Fibroblast of skin of left biceps (primary cell): ENCODE measurements at places on chromosomes 2 and 18.

DNA sequence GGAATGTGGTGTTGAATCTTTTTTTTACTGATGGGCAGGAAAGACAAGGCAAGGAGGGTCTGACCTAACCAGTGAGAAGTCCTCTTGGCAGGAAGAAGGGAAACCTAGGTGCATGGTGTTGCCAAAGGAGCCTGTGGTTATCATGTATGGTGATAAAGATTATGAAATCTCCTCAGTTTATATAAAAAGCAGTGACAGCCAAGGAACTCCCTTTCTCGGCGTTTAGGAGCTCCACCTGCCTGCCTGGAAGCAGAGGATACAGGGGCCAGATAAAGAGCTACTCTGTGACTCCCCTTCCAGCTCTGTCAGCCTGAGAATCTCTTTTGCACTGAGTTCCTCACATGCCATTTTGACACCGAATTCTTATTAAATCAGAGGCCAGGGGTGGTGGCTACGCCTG is 26.1 kb downstream of the COLEC12 start:
- no peak for DNase-seq

DNA sequence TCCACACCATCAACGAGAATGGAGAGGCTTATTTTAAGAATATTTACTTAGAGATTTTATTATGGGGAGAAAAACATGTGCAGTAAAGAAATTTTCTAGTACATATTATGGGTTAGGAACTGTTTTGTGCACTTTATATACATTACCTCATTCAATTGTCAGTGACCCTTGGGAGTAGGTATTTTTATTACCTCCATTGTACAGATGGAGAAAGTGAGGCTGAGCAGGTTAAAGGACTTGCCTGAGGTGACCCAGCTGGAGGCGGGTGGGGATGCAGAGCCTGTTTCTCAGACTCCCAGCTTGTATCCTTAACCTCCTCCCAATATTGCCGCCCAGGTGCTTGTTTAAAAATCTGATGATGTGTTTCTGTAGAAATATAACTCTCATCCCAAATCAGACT is 356.7 kb downstream of the HRH4 start:
- no peak for DNase-seq

DNA sequence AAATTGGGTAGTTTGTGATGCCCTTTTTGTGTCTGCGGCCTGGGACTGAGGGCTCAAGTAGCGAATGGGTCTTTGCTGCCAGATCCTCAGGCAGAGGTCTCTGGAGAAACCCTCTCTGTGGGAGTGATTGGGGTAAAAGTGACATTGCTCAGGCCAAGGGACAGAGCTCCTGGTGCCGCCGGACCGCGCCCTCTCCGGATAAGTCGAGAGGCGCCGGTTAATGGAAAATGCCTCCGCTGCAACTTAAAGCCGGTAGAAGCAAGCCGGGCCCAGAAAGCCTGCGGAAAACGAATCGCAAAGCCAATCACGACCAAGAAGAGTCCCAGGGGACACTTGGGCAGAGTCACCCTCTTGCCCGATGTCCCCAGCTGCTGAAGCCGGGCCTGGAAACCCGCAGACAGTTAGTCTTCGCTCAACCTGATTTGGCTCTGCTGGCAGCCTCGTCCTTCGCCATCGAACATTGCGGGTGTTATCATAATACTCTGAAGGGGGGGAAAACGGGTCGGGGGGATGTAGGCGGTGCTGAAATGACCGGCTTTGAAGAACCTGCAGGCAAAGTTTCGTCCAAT is 352 bp upstream of the HOXD12 start:
- DNase-seq: no peak

GRCh38 chr2:241970716-241971115 is 101.2 kb downstream of the RTP5 start:
- no peak for DNase-seq

- DNase-seq: no peak
Observed at GRCh38 chr2:126894585-126895182, 4.0 kb upstream of the TEX51 start.

DNA sequence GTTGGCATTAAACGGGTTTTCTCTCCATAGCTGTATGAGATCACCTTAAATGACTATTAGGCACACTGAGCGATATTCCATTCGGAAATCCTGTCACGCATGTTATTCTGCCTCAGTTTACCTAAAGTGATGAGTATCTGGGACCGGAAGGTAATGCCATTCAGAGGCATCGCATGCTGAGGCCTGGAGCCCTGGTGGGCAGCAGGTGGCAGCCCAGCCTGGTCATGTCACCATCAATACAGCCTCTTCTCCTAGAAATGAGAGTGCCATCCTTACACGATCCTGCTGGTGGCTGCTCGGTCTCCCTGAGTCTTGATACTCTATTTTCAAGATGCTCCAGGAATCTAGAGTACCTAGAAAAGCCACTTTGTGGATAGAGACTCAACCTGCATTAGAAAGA is 119.8 kb downstream of the EIPR1 start:
- no peak for DNase-seq

- no peak for DNase-seq
Observed at GRCh38 chr2:38631976-38632375, 29.2 kb upstream of the HNRNPLL start.

DNA sequence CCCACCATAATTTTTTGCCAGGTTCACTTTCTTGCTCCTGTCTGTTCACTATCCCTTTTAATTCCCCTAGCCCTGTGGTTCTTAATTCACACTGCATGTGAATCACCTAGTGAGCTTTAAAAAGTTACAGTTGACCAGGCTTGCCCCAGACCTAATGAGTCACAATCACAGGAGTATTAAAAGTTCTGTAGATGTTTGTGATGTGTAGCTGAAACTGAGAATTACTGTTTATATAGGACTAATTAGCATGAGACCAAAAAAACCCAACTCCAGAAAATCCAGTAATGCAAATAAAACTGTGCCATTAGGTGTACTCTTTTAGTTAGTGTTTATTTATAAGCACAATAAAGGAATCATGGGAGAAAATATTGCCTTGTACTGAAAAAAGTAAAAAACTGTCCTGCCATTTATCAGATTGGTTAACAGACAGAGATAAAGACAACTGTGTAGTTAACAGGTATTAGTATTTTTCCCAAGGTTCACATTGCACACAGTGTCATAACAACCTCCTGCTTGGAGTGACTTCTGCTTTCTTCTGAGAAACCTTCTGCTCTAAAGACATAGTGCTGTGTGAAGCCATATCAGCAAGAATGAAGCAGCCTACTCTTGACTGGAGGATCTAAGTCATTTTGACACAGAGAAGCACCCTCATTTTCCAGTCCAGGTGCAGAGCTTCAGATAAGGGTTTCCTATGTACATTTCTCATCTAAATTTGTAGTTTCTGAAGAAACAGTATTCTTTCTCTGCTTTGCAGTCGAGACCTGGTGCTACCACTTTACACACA is 39.0 kb downstream of the VAPA start:
- DNase-seq: no peak

DNA sequence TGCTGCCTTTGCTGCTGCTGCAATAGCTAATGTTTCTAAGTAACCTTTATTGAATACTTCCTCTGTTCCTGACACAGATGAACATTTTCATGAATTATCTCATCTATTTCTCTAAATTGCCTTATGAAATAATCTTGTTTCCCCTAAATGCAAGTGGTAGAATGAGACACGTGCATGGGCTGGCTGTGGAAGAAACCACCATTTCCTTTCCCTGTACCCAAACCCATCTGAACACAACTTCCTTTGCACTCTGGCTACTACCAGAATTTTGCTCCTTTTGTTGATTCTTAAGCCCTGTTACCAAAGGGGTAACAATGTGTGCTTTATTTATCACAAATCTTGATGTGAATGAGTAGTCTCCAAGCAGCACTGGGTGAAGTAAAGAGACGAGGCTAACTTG is 29.2 kb downstream of the AKAIN1 start:
- no peak for DNase-seq

DNA sequence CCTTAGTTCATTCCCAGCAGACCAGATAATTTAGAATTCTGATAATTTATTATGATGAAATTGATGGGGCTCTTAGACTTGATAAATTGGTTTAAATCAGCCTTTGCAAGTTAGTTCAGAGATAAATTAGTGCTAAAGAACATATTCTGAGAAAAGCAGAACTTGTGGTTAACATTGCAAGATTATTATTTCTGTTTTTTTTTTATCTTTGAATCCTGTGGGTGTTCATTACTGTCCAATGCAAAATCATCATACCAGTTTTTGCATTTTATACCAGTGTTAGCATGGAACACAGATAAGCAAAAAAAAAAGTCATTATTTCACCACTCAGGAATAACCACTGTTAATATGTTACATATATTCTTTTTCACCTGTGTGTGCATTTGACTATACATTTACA is 9.1 kb downstream of the SEPTIN2 start:
- DNase-seq: no peak

DNA sequence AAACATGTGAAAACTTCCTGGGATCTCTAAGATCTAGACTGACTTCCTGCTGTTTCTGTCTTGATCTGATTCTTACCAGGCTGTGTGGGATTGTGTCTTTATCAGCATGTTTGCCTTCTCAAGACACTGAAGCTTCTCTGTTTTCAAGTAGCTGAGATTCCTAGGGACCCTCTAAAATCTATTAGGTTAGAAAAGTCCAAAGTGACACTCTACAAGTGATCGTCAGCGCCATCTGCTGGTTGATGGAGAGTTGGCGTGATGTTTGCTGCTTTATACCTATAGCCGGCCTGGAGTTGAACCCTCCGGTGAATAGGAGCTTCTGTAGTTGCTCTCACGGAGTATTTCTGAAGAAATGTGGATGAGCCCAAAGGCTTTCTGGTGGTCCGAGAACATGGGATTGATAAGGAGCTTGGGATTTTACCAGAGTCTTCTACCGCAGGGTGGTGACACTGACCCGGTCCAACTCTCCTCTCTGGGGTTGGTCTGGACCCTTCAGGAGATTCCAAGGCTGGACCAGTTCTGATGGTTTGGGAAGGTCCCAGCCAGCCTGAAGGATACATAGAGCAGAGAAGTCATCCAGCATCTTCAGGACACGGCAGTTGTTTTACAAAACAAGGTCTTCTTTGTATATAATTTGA is 96.0 kb upstream of the TTC39C start:
- DNase-seq: no peak

GRCh38 chr2:53802617-53803151 is 15.8 kb downstream of the ERLEC1 start:
- DNase-seq: no peak

DNA sequence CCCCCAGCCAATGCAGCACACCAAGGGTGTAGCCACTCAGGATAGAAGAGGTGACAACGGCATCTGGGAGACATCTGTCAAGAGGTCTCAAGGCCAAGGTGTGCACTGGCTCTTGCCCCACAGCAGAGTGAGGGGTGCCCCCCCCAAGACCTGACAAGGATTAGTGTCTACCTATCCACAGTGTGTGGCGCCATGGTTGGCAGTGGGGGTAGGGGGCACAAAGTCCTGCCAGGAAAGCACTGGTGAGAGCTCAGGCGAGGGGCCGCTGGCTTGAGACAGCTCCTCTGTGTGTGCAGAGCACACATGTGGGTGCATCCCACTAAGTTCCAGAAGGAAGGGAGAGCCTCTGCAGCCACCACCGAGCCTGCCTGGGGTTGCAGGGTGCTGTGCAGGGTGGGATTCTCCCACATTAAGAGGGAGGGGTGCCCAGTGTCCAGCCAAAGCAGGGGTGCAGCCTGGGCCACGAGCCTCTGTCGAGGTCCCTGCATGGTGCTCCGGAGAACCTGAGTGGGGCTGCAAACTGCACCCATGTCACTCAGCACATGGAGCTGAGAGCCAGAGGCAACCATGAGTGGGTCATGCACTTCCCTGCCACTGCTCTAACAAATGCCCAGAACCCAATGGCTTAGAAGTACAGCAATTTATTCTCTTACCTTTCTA is 311.2 kb upstream of the HDAC4 start:
- no peak for DNase-seq

DNA sequence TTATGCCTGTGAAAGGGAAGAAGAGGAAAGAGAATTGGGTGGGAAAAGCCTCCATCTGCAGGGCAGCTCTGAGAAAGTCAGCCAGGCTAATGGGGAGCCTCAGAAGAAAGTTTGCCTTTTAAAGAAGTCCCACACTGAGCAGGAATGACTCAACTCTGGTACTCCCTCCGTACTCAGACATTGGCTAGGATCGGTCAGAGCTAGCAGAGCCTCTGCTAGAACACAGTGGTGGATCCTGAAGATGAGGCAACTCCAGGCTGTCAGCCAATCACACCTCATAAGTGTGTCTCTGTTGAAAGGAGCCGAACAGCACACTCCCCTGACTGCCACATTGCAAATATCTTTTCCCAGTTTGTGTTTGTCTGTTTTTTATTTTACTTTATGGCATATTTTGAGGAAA is 96.9 kb downstream of the HNRNPLL start:
- DNase-seq: peak; percentile 59

DNA sequence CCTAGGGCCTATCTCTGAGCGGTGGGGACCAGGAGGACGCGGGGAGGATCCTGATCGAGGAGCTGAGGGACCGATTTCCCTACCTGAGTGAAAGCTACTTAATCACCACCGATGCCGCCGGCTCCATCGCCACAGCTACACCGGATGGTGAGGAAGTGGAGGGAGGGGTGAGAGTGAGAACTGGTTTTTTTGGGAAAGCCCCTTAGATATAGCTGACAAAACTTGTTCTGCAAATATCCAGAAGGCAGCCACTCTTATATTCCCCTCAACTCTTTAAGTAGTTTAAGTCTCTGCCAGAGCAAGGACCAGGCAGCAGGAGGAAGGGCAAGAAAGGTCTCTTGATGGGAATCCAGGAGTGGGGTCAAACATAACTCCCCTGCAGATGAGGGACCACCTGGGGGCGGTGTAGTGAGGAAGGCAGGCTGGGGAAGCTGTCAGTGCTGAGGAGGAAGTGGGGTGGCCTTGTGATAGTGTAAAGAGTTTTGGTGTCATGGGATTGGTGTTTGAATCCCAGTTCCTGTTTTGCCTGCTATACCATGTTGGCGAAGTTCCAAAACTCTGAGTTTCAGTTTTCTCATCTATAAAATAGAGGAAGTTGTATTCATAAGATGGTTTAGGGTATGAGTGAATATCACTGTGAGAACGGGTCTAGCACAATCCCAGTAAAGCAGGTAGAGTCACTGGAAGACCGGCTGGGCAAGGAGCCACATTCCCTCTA is 3.4 kb downstream of the NAGK start:
- no peak for DNase-seq

- DNase-seq: peak; percentile 81
Observed at GRCh38 chr2:41932241-41933045, 115.4 kb upstream of the PKDCC start.

DNA sequence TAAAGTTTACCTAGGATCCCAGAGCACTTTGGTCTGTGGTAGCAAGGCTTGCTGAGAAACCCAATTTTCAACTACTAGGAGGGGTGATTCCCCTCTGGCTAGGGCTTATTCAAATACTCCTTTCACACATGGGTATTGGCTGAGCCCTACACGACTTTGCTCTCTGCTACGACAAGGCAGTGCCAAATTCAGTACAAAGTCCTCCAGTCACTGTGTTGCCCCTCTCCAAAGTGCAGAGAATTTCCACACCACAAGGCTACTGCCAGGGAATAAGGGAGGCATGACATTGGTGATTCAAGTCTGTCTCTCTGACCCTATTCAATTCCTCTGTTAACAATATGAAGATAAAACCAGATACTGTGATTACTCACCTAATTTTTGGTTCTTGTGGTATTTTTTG is 38.9 kb downstream of the SYT4 start:
- DNase-seq: no peak

GRCh38 chr18:78973357-78974083 is 6.1 kb upstream of the SALL3 start:
- DNase-seq: no peak
